ENCODE measurements at places on chromosomes 6 and 20. TPM values are rescaled to one million over a fixed set of nuclear protein-coding genes. Genes with fewer than 3 reads are reported as not detected.

The DLL1 gene
- 1.2 TPM for total RNA-seq

The EYA4 gene
- total RNA-seq = 10.0 TPM

The SLC35D3 gene
- not detected for total RNA-seq

The PXT1 gene
- total RNA-seq = not detected

DNA sequence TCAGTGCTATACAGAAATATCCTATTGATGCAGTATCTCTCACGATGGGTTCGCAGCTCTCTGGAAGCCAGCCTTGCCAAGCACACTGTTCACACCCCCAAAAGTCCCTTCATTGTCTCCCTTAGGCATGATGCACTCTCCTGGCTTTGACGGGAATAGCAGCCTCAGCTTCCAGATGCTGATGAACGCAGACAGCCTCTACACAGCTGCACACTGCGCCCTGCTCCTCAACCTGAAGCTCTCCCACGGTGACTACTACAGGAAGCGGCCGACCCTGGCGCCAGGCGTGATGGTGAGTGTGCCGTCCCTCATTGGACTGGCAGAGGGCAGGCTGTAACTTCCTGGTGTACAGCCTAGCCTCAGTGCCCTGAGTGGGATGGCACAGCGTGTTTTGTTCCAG is 60.0 kb upstream of the PBOV1 start:
- H3K4me3 ChIP-seq = no peak overlapping the region
- no peak overlapping the region for H3K27ac ChIP-seq
- DNase-seq = peak; percentile 16

- no peaks in the 10 kb centered on the region for H3K27me3 ChIP-seq
- H3K4me1 ChIP-seq = no peaks in the 10 kb centered on the region
- no peak overlapping the region for H3K27ac ChIP-seq
- no peak for DNase-seq
- no peak overlapping the region for H3K4me3 ChIP-seq
- no peaks in the 10 kb centered on the region for H3K36me3 ChIP-seq
Measured at GRCh38 chr6:67011441-67011840, 1304.4 kb upstream of the EYS start.

DNA sequence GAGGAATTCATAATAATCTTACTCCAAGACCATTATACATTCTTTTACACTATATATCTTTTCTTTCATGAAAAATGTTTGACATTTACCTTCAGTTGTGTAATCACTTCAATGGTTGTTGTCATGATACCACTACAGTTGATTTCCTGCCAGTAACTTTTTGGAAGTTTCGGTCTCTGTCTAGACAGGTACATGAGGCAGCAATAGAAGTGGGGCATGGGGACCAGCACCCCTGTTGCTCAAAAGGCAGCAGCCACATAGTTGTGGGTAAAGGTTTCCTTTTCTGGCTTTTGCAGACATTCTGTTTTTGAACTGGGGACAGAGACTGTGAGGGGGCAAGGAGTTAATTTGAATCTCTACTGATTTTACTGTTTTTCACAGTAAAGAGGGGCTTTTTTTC is 14.1 kb downstream of the SAMD5 start:
- no peak overlapping the region for H3K4me3 ChIP-seq
- H3K27me3 ChIP-seq = no peaks in the 10 kb centered on the region
- no peaks in the 10 kb centered on the region for H3K36me3 ChIP-seq

DNA sequence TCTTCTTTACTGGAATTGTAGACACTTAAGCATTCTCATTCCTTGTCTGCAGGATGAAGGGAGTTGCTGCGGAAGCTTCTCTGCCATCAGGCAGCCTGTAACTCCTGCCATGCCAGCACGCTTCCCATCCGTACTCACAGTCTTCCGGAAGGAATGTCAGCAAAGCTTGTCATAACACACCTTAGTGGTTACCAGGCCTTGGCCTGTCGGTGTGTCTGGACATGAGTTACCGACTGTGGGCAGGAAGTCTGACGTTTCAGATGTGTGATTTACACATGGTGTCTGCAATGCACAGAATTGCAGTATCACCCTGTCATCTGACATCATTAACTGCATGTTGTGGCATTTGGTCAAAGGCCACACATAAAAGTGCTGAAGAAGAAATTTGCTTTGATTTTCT is 102.2 kb downstream of the SLC24A3 start:
- no peak overlapping the region for H3K27ac ChIP-seq
- H3K36me3 ChIP-seq = no peaks in the 10 kb centered on the region
- DNase-seq = no peak
- peaks cover 58% of the 10 kb centered on the region for H3K27me3 ChIP-seq
- no peaks in the 10 kb centered on the region for H3K4me1 ChIP-seq
- no peak overlapping the region for H3K4me3 ChIP-seq

- H3K27ac ChIP-seq = no peak overlapping the region
- H3K36me3 ChIP-seq = peaks cover 25% of the 10 kb centered on the region
- no peak for DNase-seq
- no peaks in the 10 kb centered on the region for H3K27me3 ChIP-seq
Measured at GRCh38 chr6:111566222-111566734, 39.4 kb downstream of the TRAF3IP2 start.

DNA sequence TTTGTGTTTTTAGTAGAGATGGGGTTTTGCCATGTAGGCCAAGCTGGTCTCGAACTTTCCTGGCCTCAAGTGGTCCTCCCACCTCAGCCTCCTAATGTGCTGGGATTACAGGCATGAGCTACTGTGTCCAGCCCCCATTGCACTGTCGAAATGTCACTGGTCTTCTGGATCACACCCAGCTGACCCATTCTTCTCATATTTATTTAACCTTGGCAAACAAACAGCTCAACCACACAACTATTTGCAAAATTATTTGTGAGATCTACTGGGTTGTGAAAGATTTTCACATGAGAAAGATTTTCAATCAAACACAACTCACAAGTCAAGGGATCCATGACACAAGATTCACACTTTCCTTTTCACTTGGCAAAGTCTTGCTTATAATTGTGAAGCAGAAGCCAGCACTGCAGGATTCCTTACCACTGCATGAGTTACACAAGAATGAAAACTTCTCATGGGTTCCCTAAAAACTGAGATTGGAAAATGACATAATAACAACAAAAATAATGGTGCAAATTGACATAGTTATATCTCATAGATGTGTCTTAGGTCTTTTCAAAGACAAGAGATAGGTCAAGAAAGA is 2.0 kb upstream of the CST9L start:
- peaks cover 51% of the 10 kb centered on the region for H3K27me3 ChIP-seq
- peak; percentile 17 for DNase-seq
- H3K4me3 ChIP-seq = no peak overlapping the region

GRCh38 chr6:144268794-144269349 is 16.3 kb upstream of the UTRN start:
- peaks cover 25% of the 10 kb centered on the region for H3K4me1 ChIP-seq
- no peaks in the 10 kb centered on the region for H3K27me3 ChIP-seq
- no peak for DNase-seq
